Right renal pelvis (tissue), 4 donors: ENCODE measurements at places on chromosomes 4 and X.

- DNase-seq: no peak
These were observed 6.9 kb upstream of the PGRMC2 start for GRCh38 chr4:128294464-128294863.

DNA sequence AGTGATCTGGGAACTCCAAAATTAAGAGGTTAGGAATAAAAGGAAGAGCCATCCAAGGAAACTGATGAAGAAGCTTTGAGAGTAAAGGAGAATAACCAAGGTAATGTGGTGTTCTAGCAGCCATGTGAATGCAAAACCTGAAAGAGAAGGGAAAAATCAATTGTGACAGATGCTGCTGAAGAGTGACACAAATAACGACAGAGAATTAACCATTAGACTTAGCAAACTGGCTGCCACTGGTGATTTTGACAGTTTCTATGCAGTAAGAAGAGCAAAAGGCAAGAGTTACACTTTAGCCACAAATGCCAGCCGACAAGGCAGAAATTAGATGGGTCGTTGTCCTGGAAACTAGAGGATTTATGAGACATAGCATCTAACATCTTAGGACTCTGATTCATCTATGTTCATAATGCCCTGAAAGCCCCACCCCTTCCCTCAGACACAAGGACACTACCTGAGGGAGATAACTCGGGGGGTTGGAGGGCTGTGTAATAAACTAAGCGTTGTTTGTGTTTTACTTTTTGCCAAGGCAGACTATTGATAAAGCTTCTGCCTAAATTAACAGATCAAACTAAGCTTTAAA lies 13.0 kb upstream of the TMEM144 start:
- DNase-seq: no peak

GRCh38 chr4:102301167-102301566 lies 44.1 kb downstream of the SLC39A8 start:
- no peak for DNase-seq

DNA sequence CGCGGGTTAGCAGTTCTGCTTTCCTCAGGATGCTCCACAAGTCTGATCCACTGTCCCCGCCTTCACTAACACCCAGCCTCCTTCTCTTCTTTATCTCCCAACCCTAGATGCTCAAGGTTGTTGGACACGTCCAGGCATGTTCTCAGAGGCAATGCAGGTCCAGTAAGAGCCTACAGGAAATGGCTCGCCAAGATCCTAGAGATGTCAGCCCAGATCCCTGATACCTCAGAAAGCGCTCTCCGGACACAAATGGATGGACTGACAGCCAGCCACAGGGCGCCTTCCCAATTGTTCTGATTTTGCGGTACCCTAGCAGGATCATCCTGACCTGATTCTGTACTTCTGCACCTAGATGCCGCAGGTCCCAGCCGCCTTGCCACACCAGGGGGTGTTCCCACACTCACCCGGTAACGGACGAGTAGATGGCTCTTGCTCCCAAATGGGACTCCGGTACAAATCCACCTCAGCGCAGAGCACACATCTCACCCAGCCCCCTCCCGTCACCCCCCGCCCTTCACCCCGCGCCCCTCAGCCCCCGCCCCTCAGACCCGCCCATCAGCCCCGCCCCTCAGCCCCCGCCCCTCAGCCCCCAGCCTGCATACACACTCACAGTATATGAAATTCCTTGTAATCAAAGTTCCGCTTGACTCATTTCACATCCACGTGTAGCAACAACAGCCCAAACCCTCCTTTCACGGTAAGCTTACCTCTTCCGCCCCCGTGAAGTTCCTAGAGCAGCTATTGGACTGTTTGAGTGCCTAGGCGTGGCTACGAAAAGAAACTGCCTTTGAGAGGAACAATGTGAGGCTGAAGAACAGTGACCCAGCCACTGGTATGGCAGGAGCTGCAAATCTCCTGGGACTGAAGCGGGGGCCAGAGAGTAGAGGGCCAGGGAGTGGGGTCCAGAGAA lies at the start of gene EDA2R:
Gene EDA2R, minus strand, starts transcription at position 488 of the 910 bp plus-strand sequence. CDS start 23,058 bp downstream, outside the sequence.
- DNase-seq: peak; percentile 28

GRCh38 chr4:67087897-67088296 lies 457.4 kb downstream of the CENPC start:
- DNase-seq: no peak

- DNase-seq: no peak
These were observed 18.7 kb upstream of the MAGEA10 start for GRCh38 chrX:152157042-152157441.

DNA sequence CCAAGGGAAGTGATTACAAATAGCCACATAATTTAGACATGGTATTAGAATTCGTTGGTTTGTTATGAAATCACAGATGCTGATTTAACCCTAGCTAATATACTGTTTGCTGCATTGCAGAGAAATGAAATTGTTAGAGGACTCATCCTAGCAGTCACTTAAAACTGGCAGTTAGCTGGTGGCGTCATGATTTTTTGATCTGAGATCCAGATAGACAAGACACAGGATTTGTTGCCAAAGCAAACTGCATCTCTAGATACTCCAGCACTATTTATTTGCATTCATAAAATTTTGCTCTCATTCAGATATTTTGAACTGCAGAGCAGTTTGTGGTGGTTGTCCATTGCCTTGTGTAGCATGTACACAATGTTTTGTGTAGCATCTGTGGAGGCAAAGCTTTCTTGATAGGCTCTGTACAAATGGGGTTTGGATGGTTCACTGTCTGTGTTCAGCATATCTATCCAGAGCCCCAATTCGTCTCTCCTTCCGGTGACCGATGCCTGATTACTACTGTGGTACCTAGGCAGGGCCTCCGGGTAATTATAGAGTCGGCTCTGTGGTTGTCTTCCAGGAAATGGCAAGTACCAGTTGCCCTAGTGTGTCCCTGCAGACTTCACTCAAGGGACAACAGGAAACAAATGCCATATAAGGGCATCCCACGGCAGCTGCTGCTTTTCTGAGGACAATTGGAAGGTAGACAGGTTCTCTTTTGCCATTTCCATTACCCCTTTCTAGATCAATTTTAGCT lies 30.1 kb upstream of the SPARCL1 start:
- DNase-seq: no peak

GRCh38 chr4:91340822-91341221 lies 962.9 kb upstream of the GRID2 start:
- DNase-seq: no peak

GRCh38 chr4:67549123-67549522 lies 3.8 kb upstream of the CENPC start:
- no peak for DNase-seq

GRCh38 chrX:109487640-109488039 lies 5.8 kb upstream of the GUCY2F start:
- DNase-seq: no peak

DNA sequence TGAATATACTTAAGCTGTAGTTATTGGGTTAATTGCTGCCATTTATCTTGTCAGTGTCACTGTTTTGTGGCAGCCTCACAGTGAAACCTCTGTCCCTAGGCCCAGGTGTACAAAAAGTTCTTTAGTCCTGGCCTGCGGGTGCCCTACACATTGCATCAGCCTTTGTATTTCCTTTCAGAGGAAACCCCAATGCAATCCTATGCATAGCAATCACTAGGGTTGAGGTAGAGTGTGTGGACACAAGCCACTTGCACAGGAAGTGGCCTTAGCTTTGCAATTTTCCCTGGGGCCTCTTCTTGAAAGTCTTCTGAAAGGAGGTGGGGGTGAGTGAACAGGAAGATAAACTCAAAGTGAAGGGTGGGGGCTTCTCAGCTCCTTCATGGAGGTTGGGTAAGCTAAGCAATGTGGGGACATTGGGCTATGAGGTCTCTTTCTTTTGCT lies 27.8 kb downstream of the VSIG4 start:
- no peak for DNase-seq

GRCh38 chr4:116233971-116234370 lies 851.4 kb downstream of the TRAM1L1 start:
- no peak for DNase-seq

GRCh38 chr4:161356351-161356750 lies 807.4 kb downstream of the FSTL5 start:
- DNase-seq: no peak

GRCh38 chr4:169271692-169272007 lies 894 bp upstream of the SH3RF1 start:
- DNase-seq: no peak

DNA sequence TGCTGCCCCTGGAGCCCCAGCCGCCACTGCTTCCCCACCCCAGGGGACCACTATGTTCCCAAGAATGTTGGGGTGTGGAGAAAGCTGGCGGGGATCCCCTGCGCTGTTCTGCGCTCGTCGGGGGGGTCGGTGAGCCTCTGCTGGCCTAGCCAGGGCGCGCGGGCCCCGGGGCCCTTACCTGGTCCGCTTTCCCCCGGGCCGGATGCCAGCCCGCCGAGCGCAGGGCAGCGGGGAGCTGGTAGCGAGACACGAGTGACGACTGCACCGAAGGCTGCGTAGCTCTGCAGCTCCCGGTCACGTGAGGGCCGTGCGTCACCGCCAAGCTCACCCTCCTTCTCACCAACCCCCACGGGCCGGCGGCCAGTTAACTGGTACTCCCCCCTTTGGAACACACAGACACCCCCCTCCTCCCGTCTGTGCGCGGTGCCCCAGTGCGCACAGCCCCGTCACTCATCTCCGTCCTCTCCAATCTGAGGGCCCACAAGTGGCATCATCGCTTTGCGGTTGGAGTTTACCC lies at the start of gene BEX1:
Gene BEX1, minus strand, starts transcription at position 254 of the 517 bp plus-strand sequence. CDS start 897 bp downstream, outside the sequence.
- peak; percentile 8 for DNase-seq

DNA sequence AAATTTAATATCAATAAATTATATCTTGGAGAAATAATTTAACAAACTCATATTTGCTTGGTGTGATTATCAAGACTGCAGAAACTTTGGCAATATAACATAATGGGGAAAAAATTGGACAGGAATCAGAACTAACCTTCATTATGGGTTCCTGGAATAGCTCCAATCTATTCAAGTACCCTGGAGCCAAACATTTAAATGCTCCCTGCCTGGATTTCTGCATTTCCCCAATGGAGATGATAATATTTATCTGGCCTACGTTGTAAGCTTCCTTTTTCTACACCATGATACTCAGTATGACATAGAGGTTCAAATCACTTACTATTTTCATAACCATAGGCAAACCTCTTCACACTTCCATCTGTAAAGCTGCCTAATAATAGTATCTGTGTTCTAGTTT lies 326.8 kb downstream of the TRIML1 start:
- no peak for DNase-seq

GRCh38 chr4:41878170-41878969 lies 56.9 kb upstream of the TMEM33 start:
- DNase-seq: no peak

GRCh38 chr4:66906314-66906713 lies 639.0 kb downstream of the CENPC start:
- DNase-seq: no peak

- DNase-seq: no peak
These were observed 80.0 kb downstream of the ARHGAP10 start for GRCh38 chr4:147811878-147812277.

DNA sequence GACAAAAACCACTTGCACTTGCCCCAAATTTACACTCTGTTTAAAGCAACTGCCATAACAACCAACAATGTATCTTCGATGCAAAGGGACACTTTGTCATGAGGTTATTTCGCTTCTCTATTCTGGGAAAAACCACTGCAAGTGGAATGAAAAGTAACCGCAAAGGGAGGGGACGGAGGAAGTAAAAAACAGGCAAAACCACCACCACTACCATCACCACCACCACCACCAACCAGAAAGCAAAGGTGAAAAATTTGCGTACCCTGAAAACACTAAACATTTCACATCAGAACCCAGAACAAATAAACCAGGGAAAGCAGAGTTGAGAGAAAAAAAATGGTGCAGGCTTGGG lies 1.2 kb upstream of the N4BP2 start:
- DNase-seq: no peak

GRCh38 chr4:185278716-185279115 lies 69.3 kb downstream of the SNX25 start:
- DNase-seq: no peak

- DNase-seq: no peak
These were observed 110.8 kb downstream of the AFAP1 start for GRCh38 chr4:7828793-7829301.

DNA sequence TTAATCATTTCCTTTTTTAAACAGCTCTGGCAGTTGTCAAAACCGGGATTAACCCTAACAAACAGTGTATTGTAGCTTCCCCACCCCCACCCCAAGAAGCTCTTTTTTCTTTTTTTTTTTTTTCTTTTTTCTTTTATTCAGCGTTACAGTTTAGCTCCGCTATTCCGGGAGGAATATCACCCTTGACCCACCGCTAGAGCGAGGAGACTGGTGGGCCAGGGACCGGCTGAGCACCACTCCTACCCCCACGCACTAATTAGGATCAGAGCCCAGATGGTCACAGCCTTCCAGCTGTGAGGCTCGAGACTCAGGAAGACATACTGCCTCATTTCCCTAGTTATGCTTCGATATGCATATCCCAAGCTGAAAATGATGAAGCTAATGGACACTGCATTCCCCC lies 2.0 kb downstream of the PARM1 start:
- no peak for DNase-seq

GRCh38 chrX:40755291-40756249 lies 20.2 kb upstream of the MED14 start:
- DNase-seq: no peak

GRCh38 chr4:8391972-8392371 lies 48.6 kb downstream of the ACOX3 start:
- no peak for DNase-seq

GRCh38 chr4:108346818-108347210 lies 178.1 kb upstream of the LEF1 start:
- no peak for DNase-seq

- DNase-seq: no peak
These were observed 127.3 kb upstream of the CPEB2 start for GRCh38 chr4:14874990-14875389.

GRCh38 chrX:72117636-72118210 lies 14.0 kb downstream of the RTL5 start:
- DNase-seq: no peak

DNA sequence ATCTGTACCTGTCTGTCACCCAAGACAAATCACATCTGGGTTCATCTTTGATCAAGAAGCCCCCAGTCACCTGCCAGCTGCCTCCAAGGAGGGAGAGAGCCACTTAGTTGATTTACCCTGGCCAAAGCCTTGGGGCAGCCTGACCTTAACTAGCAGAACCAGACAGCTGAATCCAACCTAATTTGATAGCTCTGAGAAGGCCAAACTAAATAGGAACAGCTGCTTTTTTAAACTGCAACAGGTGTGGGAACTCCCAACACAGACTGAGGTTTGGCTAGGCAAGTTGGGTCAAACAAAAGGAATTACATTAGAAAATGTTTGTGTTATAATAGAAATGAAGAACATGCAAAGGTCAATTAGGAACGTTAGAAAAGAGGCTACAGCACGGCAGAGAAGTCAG lies 375.7 kb downstream of the NLGN4X start:
- no peak for DNase-seq

DNA sequence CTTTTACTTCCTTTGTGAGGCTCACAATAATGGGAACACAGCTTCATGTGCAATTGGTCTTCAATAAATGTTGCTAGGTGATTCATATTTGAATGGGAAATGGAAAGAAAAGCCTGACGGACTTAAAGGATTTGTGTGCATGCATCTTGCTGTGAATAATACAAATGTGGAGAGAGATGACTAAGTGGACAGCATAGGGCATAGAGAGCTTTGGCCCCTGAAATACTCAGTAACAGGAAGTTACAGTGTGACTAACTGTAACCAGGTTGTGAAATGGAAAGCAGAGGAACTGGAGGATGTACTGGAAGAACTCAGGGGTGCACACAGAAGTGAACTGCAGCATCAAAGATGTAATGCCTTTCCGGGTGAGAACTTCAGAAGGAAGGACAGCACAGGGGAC lies 206.7 kb downstream of the MGST2 start:
- DNase-seq: no peak
